CD4-positive, alpha-beta T cell treated with Interleukin-12 subunit alpha and Interleukin-12 subunit beta, for 1 hour (primary cell): ENCODE measurements at places on chromosomes 4 and X.

GRCh38 chrX:38220415-38221390 lies at the start of gene SRPX:
Gene SRPX (minus strand): TSS chrX:38220871. CDS start chrX:38220792, 79 bp downstream.
- no peak for DNase-seq

- DNase-seq: no peak
Measured at GRCh38 chrX:7346021-7346420, 198.1 kb upstream of the PUDP start.

DNA sequence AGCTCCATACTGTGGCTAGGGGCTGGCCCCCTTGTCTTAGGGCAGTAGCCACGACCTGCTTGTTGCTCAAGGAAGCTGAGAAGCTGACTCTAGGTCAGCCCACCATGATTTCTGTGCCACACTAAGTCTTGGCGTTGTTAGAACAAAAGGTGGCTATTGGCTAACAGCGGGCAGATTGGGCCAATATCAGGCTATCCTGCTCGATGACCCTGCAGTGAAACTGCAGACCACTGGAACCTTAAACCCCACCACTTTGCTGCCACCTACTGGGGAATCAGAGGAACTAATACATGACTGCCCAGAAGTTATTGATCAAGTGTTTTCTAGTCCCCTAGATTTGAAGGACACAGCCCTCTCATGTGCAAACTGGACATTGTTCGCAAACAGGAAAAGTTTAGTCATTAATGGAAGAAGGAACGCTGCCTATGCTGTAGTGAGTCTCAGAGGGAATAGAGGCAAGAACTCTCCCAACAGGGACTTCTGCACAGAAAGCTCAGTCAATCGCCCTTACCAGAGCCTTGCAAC lies 17.0 kb upstream of the PAPSS1 start:
- peak; percentile 62 for DNase-seq

DNA sequence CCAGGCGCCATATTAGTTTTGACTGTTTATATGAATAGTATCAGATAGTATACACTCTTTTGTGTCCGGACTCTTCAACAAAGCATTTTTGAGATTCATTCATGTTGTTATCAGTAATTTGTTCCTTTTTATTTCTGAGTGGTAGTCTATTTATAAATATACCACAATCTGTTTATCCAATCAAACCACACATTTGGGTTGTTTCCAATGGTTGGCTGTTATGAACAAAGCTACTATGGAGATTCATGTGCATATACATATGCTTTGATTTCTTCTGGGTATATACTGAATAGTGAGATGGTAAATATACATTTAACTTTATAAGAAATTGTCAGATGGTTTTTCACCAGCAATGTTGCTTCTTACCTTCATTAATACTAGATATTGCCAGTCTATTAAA lies 36.8 kb upstream of the TAPT1 start:
- DNase-seq: no peak

GRCh38 chr4:75243570-75243969 lies 270.6 kb downstream of the RCHY1 start:
- DNase-seq: no peak

DNA sequence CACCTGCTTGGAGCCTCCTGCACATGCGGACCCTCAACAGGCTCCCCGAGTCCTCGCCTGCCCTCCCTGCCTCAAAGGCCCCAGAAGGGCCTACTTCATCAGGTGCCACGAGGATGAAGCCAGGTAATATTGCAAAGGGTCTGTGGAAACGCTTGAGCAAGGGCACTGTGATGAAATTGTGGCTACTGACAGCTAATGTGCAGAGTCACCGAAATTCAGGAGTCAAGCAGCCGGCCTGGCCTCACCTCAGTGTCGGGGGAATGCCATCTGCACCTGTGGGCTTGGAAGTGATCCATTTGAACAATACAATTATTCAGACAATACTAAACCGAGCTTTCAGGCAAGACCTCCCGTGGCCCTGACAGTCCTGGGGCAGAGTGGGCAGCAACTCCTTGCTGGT lies 3.1 kb upstream of the FGFR3 start:
- DNase-seq: no peak

DNA sequence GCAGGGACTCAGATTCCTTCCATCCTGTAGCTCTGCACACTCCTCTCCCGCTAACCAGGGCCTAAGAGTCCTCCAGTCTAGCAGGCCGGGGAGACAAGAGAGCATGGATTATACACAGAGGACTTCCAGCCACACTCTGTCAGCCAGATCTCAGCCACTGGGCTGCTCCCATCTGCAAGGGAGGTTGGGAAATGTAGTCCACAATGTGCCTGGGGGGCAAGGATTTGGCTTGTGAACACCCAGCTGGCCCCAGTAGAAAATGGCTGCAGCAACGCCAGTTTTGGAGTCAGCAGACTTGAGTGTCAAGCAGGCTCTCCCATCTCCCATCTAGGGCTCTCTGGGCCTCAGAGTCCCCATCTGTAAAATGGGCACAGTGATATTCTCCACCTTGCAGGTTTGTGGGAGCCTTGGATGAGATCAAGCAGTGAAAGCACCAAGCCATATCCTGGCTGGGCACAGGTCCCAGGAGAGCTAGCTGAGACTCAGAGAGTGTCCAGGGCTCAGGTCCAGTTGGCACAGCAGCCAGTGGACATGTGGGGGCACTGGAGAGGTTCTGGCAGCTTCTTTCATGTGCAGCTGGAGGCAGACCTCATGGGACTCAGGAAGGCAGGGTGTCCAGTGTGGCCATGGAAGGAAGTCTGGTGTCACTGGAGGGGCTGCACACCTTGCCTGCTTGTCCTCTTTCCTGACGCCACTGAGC lies 14.6 kb downstream of the PSAPL1 start:
- no peak for DNase-seq

DNA sequence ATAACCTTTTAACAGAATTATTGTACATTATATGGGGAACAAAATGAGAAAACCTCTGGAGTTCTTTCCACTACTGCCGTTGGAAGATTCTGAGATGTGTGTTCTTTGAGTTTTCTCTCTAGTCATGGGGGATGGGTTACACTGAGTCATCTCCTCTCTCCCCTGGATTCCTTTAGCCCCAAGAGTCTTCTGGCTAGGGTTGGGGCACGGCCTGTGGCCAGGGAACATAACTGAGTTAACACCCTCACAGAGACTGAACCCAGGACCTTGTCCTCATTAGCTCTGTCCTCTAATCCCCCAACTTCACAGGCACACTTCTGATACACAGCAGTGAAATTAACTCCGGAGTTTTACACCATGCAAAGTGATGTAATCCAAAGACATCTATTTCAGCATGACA lies 142.3 kb upstream of the F9 start:
- DNase-seq: no peak

DNA sequence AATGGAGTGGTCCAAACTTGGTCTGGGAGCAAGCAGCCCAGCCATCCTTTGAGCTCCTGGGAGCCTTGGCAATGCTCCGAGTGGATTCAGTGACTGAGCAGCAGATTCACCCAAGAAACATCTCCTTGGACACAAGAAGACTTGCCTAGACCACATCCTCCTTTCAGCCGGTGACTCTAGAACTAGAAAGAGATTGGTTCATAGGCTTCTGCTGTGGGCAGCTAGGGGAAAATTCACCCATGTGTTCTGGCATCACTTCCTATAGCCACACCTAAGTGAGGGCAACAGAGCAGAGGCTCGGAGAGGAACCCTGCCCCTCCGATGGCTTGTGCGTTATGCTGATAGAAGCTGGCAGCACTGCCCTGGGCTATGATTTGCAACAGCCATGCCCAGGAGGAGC lies 16.0 kb downstream of the ZNF275 start:
- DNase-seq: no peak

- peak; percentile 12 for DNase-seq
Measured at GRCh38 chr4:55386073-55386472, 9.7 kb upstream of the TMEM165 start.

DNA sequence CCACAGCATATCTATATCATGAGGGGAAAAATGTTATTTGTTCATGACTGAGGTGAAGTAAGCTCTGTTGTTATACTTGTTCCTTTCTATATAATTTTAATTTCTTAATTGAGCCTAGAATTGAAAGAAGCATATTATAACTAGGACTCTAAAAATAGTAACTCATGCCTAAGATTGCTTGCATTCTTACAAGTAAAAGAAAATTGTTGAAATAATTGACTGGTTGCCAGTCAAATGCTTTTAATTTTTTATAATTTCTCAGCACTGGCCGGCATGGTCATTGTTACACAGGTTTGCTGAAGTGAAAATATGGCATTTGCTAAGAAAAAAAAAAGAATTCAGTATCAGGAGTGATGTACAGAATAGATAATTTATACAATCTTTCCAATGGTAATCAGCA lies 104.8 kb downstream of the GASK1B start:
- no peak for DNase-seq

GRCh38 chr4:177517862-177518261 lies 75.6 kb upstream of the AGA start:
- no peak for DNase-seq

DNA sequence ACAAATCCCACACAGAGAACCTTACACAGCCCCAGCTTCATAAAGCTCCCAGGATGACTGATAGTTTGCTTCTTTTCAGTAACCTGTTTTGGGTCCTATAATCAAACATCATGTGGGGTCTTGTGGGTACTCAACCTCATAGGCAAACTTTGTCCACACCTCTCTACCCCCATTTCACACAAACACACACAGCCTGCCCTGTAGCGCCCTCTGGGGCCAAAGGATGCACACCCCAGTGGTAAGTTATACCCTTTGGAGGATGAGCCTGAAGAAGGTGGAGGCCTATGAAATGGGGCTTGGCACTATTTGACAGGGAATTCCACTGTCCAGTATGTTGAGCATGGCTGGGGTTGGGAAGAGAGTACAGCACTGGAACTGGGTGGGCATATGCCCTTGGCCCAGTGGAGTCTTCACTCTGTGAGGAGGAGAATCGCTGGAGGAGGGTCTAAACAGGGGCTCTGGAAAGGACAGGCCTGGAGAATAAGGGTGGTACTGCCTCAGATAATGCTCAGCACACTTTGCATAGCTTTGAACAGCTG lies 30.5 kb upstream of the COL25A1 start:
- DNase-seq: no peak

GRCh38 chr4:17708992-17709762 lies 72.2 kb downstream of the FAM184B start:
- DNase-seq: no peak

DNA sequence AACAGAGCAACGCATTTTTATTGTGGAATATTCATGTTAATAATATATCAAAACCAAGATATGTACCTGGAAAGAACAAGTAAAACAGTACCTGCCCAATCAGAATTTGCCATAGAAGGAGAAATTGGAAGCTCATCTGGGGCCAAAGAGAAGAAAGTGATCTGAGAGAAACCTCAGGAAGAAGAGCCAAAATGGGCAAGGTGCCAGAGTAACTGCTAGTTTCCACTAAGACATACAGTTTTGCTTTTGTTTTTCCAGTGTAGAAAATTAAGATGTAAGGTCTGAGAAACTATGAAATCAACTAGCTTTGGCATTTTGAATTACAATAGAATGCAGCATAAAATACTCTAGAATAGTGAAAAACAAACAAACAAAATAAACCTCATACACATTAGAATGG lies 2201.2 kb downstream of the ARAP2 start:
- DNase-seq: no peak

GRCh38 chrX:117743469-117744251 lies 372.9 kb downstream of the KLHL13 start:
- no peak for DNase-seq

GRCh38 chr4:4308800-4309441 lies 18.9 kb downstream of the ZBTB49 start:
- DNase-seq: no peak

- no peak for DNase-seq
Measured at GRCh38 chr4:8082517-8083055, 76.0 kb downstream of the ABLIM2 start.

GRCh38 chr4:89469930-89470375 lies 162.4 kb upstream of the GPRIN3 start:
- DNase-seq: peak; percentile 34

- DNase-seq: peak; percentile 79
Measured at GRCh38 chr4:38667085-38667893, 3.3 kb downstream of the KLF3 start.
